ENCODE measurements at places on chromosomes 5 and 9.
A peak's percentile ranks its signal among the peaks of the same experiment; 100 is the strongest.

GRCh38 chr5:91651704-91652103, 268.6 kb upstream of the ARRDC3 start:
- DNase-seq: no peak

- peak; percentile 75 for DNase-seq
Measured at GRCh38 chr9:121299467-121300282, 31.7 kb downstream of the GSN start.

- DNase-seq: no peak
Measured at GRCh38 chr5:155295111-155295510, 281.6 kb downstream of the KIF4B start.

GRCh38 chr5:53480416-53481158, at the start of gene FST:
TSS of gene FST (plus strand) at chr5:53480629. CDS start at chr5:53480792, 163 bp downstream.
- no peak for DNase-seq

GRCh38 chr9:136109351-136110081, 9.2 kb downstream of the TMEM250 start:
- peak; percentile 97 for DNase-seq

- DNase-seq: no peak
Measured at GRCh38 chr9:34034698-34035065, 14.0 kb downstream of the UBAP2 start.

- DNase-seq: no peak
Measured at GRCh38 chr5:132295505-132296411, 1.6 kb downstream of the SLC22A4 start.

DNA sequence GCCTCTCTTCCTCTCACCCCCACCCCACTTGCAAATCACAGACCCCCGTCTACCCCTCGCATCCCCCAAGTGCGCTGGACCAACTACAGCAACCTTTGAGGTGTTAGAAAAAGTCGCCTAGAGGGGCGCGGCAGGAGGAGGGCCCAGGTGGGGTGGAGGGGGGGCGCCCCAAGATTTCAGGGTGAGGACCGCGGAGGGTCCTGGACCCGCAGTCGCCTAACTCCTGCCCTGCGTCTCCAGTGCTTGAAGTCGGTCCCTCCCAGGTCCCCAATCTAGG, 379 bp upstream of the EGFLAM start:
- DNase-seq: no peak

DNA sequence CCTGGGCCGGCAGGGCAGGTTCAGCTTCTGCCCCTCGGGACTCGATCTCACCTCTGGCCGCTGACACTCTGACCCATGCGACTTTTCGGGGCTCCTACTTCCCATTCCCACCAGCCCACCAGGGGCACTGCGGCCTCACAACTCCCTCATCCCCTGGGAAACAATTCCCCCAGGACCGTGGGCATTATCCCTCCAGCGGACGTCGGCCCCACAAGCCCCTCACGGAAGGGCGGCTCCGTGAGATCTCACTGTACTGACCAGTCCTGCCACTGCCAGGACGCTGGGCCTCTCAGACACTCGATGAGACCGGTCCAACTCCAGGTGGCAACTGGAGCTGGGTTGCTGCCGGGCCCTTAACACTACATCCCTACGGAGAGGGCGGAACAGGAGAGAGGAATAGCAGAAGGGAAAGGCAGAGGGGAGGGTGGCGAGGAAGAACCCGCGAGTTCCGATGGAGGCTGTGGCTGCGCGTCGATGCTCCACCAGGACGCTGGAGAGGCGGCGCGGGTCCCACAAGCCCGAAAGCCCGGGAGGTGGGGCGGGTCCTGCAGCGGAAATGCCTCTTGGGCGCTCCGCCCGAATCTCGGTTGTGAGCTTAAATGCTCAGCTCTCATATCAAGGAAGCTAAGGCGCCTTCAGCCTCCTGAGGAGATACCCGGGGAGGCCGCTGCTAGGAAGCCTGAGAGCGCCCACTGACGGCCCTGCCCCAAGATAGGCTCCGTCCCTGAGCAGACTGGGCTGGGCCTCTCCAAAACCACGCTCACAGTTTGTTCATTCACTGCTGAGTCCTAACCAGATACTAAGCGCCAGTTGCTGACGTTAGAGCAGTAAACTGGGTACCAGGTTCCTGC, 36.3 kb downstream of the VCP start:
- DNase-seq: peak; percentile 75

DNA sequence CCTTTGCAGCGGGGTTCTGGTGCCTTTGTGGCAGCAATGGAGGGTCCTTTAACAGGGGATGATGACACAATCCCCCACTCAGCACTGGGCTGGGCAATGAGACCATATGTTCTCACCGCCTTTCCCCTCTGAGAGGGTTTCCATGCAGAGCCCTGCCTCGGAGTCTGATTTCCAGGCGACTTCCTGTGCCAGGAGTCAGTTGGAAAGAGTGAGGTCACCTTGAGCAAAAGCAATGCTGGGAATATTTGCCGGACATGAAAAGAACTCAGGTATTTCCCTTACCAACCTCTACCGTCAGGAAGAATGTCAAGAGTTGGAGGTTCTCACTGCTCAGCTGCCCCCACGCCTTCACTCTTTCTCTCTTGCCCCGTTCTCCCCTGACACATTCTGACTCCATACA, 284.2 kb upstream of the IRX1 start:
- DNase-seq: no peak

DNA sequence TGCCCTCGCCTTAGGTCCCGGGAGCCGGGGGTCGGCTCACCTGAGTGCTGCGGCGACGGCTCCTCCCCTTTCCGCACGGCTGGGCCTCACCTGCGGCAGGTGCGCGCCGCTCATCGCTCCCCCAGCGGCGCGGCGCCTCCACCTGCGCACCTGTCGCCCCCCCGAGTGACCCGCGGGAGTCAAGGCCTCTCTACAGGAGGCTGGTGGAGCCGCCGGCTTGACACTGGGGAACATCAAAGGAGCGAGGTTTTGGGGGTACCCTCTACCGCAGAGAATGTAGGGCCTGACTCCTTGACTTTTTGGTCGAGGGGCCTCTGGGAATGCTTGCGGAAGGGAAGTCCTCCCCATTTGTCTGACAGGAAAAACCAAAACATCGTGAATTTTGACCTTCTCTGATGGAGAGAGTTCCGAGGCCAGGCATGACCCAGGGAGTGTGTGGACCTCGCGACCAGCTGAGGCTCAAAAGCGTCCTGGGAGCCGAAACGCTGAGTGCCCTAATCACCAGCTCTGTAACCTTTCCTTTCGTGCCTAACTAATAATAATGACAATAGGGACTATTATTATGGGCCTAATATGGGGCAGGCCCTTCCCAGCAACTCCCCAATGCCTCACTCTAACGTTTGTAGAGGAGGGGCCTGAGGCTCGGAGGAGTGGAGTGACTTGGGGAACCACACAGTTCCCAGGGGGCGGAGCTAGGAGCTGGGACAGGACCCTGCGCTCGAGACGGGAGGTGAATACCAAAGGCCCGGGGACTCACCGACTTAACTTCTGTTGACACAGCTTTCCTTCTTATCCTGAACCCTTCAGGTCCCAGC, 714 bp upstream of the IER5L start:
- DNase-seq: no peak

GRCh38 chr5:82339792-82340191, 61.6 kb upstream of the RPS23 start:
- DNase-seq: peak; percentile 42

DNA sequence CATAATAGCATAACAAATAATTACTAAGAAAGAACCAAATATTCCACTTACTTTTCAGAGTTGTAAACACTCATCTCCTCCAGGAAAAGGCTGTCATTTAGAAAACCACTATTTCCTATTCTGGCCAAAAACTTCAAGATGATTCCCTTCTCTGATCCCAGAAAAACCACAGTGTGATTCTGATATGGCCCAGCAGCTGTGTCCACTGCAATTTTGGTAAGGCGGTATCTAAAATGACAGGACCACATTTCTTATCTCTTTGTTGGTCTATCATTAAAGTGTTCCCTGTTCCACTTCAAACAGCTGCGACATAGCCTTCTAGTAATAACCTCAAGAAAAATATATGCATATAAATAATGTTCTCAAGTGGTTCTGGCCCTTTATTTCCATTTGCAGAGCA, 96.1 kb downstream of the SEMA6A start:
- no peak for DNase-seq

DNA sequence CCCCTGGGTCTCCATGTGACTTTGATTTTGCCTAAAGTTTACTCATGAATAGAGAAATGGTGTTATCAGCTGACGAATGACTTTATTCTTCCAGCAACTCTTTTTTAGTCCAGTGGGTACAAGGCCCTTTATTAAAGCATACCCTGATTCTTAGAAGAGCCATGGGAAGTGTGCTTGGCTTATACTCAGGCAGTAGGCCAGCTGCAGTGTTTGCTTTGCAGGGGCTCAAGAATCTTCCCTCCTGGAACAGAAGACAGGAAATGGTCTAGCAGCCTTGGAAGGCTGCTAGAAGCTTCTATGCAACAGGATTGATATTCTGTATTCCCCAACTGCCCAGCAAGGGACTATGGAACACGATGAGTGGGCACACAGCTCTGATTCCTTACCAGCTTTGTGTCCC, 73.4 kb upstream of the PLPP6 start:
- no peak for DNase-seq

GRCh38 chr5:112930082-112930344, 8.0 kb upstream of the REEP5 start:
- no peak for DNase-seq

- DNase-seq: peak; percentile 37
Measured at GRCh38 chr9:96604004-96604319, 15.7 kb downstream of the CDC14B start.

GRCh38 chr9:19481971-19482404, 73.2 kb downstream of the ACER2 start:
- DNase-seq: no peak

DNA sequence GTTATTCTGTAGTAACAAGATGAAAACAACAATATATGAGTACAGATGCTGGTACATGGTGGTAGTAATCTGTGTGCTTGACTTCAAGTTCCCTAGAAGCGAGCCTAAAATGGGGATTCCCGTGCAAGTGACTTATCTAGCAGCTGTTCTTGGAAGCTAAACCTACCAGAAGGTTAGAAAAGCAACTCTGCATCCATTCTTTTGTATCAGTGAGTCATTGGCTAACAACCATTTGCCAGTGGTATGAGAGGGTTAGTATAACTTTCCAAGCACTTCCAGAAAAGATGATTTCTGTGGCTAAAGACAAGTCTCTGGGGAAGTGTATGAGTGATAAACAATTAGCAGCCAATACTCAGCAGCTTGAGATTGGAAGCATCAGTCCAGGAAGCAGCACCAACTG, 787.7 kb upstream of the CDH6 start:
- no peak for DNase-seq

DNA sequence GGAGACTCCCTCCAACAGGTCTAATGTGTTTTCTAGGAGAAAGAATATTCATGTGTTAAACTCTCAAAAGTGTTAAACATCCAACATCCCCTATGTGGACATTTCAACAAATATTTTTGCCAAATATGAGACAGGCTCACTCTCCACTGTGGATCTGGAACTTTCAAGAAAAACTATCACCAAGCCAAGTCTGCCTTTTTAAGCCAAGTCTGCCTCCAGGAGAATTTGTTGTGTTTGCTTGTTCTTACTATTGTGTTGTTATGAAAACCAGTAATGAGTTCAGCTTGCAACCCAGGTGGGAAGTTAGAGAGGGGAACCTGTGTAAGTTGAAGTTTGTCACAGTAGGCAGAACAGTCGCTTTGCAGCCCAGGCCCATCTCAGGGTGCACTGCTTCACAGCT, 228.1 kb downstream of the NFIB start:
- DNase-seq: no peak

GRCh38 chr5:132470596-132470995, 20.0 kb downstream of the IRF1 start:
- DNase-seq: no peak

GRCh38 chr5:73822989-73823339, 197.0 kb downstream of the ARHGEF28 start:
- no peak for DNase-seq

- DNase-seq: no peak
Measured at GRCh38 chr5:30099634-30100033, 1093.9 kb upstream of the CDH6 start.

- DNase-seq: no peak
Measured at GRCh38 chr5:24167806-24168205, 477.0 kb downstream of the CDH10 start.

- DNase-seq: no peak
Measured at GRCh38 chr5:145553177-145553576, 282.0 kb downstream of the PRELID2 start.

- DNase-seq: no peak
Measured at GRCh38 chr5:33324667-33325307, 116.0 kb upstream of the TARS1 start.

- DNase-seq: no peak
Measured at GRCh38 chr9:125329978-125330377, 68.4 kb downstream of the GAPVD1 start.

- peak; percentile 51 for DNase-seq
Measured at GRCh38 chr5:134226441-134227192, 744 bp upstream of the PPP2CA start.

DNA sequence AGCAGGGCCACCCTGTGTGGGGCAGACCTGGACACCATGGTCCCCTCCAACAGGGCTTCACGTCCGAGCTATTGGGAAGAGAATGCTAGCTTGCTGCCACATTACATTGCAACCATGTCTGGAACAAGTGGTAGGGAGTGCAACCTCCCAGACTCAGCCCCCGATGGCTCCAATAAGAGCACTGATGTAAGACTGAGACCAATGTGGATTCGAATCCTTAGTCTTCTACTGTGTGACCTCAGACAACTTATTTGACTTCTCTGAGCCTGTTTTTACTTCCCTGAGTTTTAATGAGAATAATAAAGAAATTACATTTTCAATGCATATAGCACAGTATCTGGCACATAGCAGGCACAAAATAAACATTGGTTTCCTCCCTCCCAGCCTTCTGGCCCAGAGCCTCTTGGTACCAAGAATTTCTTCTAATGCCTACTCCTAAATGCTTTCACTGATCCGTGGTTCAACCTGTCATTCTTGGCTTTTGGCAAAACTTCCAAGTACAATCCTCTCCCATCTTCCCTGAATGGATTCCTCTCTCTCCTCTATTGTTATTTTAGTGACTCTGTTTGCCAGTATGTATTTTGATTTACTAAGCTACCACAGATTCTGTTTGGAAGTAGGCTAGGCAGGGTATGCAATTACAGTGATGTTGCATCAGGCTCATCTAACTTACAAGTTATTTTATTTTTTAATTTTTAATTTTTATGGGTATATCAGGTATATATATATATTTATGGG, 34.6 kb upstream of the COL15A1 start:
- DNase-seq: peak; percentile 90

- DNase-seq: peak; percentile 47
Measured at GRCh38 chr5:173547579-173547978, 68.9 kb downstream of the BOD1 start.

- no peak for DNase-seq
Measured at GRCh38 chr5:107529618-107530017, 141.1 kb downstream of the EFNA5 start.

DNA sequence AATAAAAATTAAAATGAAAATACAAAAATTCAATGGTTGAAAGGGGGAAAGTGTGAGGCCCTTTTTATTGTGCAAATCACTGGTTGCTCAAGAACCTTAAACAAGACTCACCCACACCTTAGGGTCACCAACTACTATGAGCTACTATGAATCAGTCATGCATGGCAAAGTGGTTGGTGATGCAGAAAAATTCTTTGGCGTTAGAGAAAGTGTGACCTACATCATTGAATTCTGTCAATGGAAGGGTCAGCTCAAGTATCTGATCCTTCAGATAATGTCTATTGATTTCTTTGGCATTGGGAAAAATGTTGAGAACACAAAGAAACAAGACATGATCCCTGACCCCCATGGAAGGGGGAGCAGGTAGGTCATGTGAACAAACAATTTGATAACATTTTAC, 149.7 kb upstream of the ADCY2 start:
- no peak for DNase-seq

Data from foreskin fibroblast (primary cell).